Stimulated activated CD4-positive, alpha-beta T cell treated with anti-CD3 and anti-CD28 coated beads, Interleukin-1b, Interleukin-23, amount 100 ng/mL, for 1 hour (primary cell): ENCODE measurements at places on chromosomes 12 and 14.

DNA sequence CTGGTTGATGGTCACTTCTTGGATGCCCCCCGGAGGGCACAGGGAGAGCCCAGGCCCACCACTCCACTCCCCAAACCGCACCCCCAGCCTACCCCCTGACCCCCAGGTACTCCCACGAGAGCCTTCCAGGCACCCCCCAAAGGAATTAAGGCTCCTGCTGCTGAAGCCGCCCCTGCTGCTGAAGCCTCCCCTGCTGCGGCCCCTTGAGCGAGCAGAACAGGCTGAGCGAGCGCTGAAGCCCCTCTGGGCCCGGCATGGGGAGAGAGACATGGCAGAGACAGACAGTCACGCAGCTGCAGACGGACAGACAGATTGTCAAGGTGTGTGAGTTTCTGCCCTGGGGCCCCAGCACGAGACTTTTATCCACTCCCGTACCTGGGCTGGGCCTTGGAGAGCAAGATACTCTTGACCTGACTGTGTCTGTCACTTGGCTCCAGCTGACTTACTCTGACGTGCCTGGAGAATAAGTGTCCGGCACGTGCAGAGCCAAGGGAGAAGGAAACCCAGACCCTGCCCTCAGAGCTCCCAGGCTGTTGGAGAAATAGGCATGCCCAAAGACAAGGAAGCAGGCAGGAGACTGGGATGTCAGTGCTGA, at the start of gene KRT78:
KRT78 (minus strand) TSS at position 334 of the 595 bp plus-strand sequence; CDS start at position 270, 64 bp downstream.
- DNase-seq, result no peak

DNA sequence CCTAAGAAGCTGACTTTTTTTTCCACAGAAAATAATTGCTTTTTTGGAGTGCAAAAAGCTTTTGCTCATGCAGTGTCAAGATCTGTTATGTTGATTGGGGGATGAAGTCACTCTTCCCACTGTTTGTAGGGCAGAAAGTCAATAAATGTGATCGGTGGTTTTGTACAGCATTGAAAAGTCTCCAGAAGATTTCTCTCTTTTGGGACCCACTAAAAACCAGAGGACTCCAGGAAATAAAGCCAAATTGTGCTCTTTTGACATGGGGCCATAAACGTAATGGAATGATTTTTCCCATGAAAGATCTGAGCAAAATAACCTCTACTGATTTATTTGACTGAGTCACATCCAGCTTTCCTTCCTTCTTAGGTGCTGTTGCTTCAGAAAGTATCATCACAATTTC, 122.5 kb downstream of the SNAPC1 start:
- DNase-seq, result no peak

- DNase-seq, result no peak
Measured at GRCh38 chr12:131189781-131190180, 236.1 kb downstream of the ADGRD1 start.

DNA sequence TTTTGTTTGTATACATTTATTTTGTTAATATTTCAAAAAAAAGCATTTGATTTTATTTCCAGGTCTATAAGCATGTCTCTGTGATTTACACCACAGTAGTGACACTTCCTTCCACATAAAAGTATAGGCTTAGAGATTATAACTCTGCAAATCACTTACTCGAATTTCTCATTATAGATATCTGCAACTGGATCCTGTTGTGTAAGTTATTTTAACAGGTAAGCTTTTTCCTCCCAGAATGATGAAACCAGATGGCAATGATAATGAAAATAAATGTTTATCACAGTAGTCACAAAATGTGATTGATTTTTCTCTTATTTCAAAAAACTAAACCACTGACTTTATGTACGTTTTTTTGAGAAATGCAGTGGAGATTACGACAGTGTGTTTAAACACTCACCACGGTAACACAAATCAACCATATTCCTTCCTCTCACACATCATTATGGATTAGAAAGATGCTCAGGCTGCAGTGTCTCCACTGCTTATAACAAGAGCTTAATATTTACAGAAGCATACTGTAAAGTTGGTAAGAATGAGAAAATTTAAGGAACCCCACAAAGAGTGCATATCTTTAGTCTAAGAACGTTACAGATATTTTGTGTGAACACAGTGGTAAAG, 194.6 kb downstream of the ATXN7L3B start:
- DNase-seq, result no peak

- DNase-seq, result no peak
Measured at GRCh38 chr12:51773145-51773869, 75.2 kb downstream of the FIGNL2 start.

DNA sequence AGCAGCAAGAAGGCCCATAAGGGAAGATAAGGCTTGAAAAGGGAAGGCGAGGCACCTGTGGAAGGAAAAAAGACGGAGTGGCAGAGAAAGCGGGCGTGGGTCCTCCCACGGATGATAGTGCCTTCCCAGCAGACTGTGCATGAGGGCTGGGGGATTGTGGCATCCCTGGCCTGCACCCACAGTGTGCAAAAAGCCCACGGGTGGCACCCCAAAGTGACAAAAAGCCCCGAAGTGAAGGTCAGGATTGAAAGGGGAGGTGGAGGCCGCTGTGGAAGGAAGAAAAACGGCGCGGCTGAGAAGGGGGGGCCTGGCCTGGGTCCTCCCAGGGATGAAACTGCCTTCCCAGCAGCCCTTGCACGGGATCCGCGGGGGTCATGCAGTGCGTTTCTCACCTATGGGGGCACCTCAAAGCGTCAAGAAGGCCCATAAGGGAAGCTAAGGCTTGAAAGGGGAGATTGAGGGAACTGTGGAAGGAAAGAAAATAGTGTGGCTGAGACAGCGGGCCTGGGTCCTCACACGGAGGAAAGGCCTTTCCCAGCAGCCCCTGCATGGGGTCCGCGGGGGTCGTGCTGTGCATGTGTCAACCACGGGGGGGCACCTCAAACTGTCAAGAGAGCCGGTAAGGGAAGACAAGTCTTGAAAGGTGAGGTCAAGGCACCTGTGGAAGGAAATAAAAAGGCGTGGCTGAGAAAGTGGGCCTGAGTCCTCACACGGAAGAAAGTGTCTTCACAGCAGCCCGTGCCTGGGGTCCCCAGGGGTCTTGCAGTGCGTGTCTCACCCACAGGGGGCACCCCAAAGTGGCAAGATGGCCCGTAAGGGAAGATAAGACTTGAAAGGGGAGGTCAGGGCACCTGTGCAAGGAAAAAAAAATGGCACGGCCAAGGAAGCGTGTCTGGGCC, 274.1 kb downstream of the ALG10 start:
- no peak for DNase-seq
